Caudate nucleus (tissue), 63 donors: ENCODE measurements at places on chromosomes 2 and 18.

DNA sequence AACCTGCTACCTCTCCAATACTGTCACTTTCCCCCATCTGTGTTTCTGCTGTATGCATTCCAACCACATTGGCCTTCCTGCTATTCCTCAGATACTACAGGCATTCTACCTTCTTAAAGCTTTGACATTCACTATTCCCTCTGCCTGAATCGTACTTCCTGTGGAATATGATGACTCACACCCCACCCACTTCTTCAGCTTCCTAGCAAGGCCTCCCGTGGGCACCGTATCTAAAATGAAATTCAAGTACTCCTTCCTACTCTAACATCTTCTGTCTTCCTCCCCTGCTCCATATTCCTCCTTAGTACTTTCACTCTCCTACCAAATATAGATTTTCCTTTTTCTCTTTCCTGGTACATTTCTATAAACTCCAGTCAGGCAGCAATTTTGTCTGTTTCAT, 710.4 kb downstream of the RNF144A start:
- no peak for DNase-seq

GRCh38 chr18:11800566-11801334, 50.5 kb upstream of the CHMP1B start:
- no peak for DNase-seq

- DNase-seq = no peak
Measured at GRCh38 chr2:143545949-143546255, 416.7 kb downstream of the ARHGAP15 start.

- DNase-seq = no peak
Measured at GRCh38 chr2:241563571-241563980, 5.0 kb downstream of the BOK start.

DNA sequence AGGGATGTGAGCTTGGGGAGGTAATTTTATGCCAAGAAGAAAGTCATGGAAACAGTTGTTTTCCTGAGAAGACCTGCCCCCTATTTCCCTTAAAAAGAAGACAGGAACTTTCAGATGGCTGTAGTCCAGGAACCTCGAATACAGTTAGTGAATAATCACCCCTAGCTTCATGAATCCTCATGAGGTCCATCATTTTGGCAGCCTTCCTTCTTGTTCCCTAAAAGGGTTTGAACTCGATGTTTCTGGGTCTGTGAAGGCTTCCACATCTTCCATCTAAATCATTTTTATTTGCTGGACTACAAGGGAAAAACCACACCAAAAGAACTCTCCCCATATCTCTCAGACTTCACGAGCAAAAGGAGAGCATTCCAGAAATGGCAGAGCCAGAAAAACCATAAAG, 290.8 kb downstream of the SLC4A3 start:
- DNase-seq = no peak

DNA sequence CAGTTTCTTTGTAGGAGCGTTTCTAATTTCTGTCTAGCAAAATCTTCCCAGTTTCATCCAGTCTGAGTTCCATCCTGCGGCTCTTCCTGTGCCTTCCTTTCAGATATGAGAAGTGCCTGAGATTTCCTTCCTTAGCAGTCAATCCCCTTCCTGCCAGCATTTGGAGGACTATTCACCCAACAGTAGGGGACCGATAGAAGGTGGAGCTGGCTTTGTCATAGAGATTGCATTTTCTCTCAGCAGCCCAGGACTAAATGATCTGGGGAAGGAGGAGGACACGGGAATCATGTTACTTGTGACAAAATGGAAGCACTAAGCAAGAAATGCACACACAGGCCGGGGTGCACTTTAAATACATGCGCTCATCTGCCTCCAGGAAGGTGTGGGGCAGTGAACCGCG, 5.6 kb upstream of the SMIM21 start:
- DNase-seq = no peak

GRCh38 chr2:219707496-219708285, 80.3 kb downstream of the SLC4A3 start:
- no peak for DNase-seq

GRCh38 chr2:691821-692761, 14.9 kb upstream of the TMEM18 start:
- DNase-seq = no peak

GRCh38 chr2:144595686-144596072, 75.8 kb upstream of the ZEB2 start:
- DNase-seq = no peak

GRCh38 chr18:76468345-76469304, 26.4 kb downstream of the ZNF516 start:
- no peak for DNase-seq

DNA sequence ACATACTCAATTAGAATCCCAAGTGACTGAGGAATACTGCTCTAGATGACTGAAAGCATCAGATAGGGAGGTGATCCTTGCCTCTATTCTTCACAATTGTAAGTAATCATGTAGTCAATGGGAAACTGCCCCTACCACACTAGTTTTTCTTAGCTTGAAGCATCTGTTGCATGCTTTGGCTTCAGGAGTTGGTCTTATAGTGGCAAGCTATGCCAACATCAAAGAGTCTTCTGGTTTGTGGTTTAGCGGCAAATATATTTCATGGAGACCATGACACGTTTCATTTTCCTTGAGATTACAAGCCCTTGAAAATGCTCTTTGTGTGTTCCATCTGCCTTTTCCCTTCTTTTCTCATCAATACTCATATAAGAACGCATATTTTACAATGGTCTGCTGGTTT, 12.9 kb downstream of the DCC start:
- no peak for DNase-seq

DNA sequence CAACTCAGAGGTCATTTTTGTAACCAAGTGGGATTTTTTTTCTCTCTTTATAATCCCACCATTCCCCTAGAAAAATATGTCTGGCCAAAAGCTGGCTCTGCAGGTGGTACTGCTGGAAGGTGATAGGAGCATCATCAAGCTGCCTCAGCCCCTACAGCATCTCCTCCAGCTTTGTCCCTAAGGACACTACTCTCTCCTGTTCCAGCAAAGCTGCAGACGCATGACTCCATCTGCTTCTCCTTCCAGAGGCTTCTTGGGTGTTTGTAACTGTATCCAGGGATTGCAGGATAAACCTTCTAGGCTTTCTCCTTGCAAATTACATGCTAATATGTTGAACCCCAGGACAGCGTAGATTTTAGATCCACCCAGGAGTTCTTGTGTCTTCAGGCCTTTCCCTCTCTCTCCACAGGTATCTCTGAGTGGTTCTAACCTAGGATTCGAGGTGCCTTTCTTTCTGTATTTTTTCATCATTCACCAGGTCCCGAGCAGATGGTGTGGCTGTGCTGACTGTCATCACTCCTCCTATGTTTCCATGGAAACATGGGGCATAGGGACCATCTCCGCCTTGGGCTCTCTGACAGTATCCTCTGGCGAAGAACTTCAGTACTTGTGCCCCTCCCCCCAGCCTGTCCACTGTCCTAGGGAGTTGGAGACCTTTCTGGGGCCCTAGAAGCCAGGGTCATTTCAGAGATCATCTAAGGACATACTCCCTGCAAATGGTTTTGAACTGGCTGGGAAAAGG, 34.3 kb downstream of the AFF3 start:
- no peak for DNase-seq

GRCh38 chr18:45336448-45336847, 278.8 kb upstream of the SLC14A2 start:
- no peak for DNase-seq

- DNase-seq = peak; percentile 22
Measured at GRCh38 chr2:74845217-74845751, 11.4 kb downstream of the HK2 start.

GRCh38 chr18:41462946-41463345, 492.1 kb upstream of the PIK3C3 start:
- DNase-seq = no peak

DNA sequence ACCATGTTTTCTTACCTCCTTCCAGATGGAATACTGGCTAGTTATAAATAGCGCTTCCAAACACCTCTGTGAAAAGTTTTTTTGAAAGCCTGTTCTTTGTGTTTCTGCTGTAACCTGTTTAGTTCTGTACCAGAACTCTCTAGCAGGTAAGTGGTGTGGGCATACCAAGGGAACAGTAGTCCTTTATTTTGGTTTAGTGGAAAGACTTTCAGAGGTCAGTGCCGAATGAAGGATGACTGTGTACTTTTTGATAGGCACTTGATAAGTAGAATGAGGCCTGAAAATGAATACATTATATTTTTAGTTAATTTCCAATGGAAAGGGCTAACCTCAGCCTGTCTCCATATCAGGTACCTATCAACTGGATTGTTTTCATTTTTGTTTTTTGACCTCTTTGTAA, 27.6 kb upstream of the ASB1 start:
- DNase-seq = no peak

DNA sequence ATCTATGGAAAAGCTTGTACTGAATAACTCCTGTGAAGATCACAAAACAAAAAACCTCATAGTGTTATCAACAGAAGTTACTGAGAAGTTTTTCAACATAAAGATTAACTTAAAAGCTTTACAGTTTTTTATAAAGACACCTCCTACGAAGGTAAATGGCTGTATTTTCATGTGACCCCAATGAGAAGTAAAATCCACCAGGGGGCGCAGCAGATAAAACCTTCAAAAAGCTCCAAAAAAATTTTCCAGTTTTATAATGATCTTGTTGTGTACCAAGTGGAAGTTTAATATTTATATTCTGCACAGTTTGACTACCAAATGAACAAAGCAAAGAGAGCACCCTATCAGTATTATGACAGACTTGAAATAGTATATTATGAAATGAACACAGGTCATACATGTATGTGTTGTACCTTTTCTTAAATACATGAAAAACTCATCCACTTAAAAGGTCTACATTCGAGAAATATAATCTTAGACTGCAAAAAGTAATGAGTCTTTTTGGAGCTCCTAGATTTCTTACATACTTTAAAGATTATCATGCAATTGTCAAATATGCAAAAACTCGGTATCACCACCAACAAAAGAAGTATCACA, 38.5 kb downstream of the PNO1 start:
- DNase-seq = no peak

DNA sequence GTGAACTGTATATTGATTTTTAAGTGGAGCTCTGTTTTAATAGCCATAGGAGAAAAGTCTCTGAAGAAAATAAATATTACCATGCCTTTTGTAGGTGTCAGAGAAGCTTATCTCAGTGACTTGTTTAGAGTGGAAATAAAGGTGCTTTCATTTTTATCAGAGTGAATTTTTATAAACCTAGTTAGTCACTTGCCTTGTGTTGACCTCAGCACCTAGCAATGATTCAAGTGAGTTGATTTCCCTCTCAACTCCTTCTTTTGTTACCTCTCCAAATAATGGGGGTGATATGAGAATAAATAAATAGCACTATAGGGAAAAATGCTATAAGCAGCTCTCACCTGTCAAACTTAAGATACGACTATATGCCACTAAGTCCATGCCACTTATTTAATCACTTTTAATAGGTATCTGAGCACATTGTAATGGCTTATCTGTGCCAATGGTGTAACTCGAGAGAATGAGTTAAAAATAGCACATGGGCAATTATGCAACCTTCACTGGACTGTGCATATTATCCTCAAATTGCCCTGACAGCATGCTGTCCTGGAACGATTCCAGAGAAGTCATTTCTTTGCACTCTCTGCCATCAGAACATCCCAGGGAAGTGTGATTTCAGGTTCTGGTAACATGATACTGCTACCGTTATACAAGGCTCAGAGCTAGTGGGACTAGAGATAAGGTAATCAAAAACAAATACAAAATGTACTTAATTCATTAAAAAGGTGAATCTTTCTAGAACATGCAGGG, 290.8 kb downstream of the CCDC85A start:
- DNase-seq = no peak

DNA sequence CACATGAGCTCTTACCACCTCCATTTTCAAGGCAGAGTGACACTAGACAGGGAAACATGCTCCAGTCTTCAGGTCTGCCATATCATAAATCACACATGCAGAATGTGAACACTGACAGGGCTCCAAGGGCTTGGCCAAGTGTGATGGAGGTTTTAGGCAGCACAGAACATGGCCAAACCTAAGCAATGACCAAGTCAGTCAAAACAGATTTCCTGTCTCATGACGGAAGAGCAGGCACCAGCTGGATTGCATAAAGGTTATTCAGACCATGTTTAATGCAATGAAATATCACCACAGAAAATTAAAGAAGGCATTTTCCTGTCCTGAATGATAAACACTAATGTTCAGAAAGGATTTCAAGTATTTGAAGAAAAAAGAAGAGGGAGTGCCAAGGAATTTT, 72.5 kb downstream of the SUMO1 start:
- DNase-seq = no peak

GRCh38 chr2:173982918-173983317, 17.7 kb upstream of the SP3 start:
- DNase-seq = no peak

- no peak for DNase-seq
Measured at GRCh38 chr18:42559069-42559690, 556.3 kb downstream of the RIT2 start.

DNA sequence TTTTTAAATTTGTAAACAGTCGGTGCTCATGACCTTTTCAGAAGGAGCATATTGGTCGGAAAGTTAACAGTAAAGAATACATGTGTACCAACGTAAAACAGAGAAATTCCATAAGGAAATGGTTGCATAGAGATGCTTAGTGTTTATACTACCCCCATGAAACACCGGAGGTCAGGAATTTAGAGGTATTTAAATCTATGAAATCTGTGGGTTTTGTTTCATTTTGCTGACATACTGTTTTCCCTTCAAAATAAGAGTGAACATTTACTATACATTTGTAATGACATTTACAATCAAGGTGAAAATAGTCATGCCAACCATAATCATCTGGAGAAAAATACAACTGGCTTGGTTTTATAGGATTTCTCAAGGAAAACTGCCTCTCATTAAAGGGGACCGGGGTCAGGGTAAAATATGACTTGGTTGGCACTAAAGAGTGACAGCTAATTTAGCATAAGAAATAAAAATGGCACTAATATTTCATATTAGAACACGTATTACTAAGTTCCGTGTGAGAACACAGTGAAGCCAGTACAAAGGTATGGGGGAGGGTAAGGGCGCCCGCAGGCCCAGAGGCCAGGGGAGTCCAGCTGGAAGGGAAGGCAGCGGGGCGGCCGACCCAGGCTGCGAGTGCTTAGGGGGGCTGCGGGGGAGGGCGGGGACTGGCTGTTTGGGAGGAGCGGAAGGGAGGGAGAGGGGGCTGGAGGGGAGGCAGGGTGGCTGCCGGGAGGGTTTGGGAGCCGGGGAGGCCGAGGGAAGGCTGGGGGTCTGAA, 1.1 kb upstream of the RNU4ATAC start:
- DNase-seq = peak; percentile 36

DNA sequence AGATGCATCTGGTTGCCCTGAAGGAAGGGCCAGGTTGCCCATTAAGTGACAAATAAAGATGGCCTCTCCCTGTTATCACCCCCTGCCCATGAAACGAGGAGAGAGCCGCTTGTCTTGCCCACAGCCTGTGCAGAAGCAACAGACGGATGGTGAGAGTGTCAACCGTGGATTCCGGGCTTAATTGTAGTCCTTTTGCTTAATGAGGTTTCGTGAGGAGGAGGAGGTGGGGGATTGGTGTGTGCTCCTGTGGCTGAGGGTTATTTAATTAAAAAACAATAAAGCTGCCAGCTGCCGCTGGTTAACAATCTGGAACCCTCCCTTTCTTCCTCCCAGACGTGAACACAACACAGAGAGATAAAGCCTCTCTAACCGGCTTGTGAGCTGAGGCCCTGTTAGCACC, 188.0 kb upstream of the PARD3B start:
- DNase-seq = no peak
